ENCODE measurements at places on chromosomes 3 and 15. TPM values are rescaled to one million over a fixed set of nuclear protein-coding genes. Genes with fewer than 3 reads are reported as not detected.
A peak's percentile ranks its signal among the peaks of the same experiment; 100 is the strongest.

The ADGRG7 gene
- not detected for total RNA-seq

The NDN gene
- total RNA-seq, result 21.8 TPM

The SRGAP3 gene
- 11.4 TPM for total RNA-seq

The TPRG1 gene
- total RNA-seq, result 2.1 TPM

The GHRL gene
- 4.2 TPM for total RNA-seq

The RAB27A gene
- total RNA-seq, result 9.9 TPM

The NPAP1 gene
- 0.26 TPM for total RNA-seq

The EFCC1 gene
- total RNA-seq, result 1.8 TPM

The SH3GL3 gene
- not detected for total RNA-seq

The SCG3 gene
- 2.9 TPM for total RNA-seq

The SLC24A5 gene
- not detected for total RNA-seq

The TMCC1 gene
- 13.2 TPM for total RNA-seq

The DPPA2 gene
- not detected for total RNA-seq

The MESD gene
- total RNA-seq, result 22.3 TPM

The SLC2A2 gene
- total RNA-seq, result 2.9 TPM

The DUOX1 gene
- 0.66 TPM for total RNA-seq

The CHRNA3 gene
- not detected for total RNA-seq

GRCh38 chr3:29758434-29759322, 477.8 kb downstream of the RBMS3 start:
- peaks cover 34% of the 10 kb centered on the region for H3K4me1 ChIP-seq
- H3K4me3 ChIP-seq, result no peak overlapping the region
- no peaks in the 10 kb centered on the region for H3K27me3 ChIP-seq

DNA sequence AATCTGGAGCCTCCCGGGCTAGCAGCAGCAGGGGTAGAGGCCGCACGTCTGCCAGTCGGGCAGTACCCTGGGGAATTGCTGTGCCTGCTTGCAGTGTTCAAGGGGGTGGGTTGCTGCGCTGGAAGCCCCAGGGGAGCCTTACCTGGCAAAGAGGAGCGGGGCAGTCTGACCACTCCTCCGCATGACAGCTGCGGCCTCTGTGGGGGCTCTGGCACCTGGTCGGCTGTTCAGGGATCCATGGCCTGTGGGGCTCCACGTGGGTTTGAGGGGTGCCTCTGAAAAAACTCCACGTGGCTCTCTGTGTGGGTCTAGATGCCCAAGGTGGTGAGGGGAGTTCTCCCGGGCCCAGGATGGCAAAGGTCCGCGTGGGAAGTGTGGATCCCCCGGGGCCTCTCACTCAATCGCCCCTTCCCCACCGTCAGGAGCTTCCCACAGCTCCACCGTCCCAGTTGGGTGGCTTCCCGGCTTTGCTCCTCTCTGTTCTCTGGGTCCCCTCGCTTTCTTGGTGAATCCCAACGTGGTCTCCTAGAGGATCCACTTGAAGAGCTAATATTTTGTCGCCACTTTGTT, 184.5 kb downstream of the EFHB start:
- no peak for DNase-seq

DNA sequence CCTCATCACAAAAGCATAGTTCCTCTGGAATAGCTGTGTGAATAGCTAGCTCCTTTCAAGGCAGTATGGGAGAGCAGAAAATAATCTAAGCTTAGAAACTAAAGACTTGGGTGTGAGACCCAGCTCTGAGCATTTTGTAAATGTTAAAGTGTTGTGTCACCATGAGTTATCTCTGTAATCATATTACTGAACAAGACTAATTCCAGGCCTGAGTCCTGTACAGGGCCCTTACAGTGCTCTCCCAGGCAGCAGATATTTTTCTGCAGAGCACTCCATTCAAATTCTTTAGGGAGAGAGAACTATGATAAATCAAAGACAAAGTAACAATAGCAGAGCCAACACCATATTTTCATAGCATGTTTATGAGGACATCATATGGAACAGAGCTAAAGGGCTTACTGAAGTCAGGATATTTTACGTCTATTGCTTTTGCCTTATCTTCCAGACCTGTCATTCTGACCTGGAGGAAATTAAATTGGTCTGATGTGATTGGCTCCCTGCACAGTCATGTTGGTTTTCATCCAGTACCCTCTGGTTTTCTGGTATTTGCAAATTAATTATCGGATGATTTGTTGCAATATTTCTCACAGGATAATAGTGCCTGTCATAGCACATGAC, 172.6 kb upstream of the PPP2R3A start:
- no peaks in the 10 kb centered on the region for H3K36me3 ChIP-seq
- no peaks in the 10 kb centered on the region for H3K4me1 ChIP-seq
- no peak overlapping the region for H3K4me3 ChIP-seq
- no peak overlapping the region for H3K27ac ChIP-seq

DNA sequence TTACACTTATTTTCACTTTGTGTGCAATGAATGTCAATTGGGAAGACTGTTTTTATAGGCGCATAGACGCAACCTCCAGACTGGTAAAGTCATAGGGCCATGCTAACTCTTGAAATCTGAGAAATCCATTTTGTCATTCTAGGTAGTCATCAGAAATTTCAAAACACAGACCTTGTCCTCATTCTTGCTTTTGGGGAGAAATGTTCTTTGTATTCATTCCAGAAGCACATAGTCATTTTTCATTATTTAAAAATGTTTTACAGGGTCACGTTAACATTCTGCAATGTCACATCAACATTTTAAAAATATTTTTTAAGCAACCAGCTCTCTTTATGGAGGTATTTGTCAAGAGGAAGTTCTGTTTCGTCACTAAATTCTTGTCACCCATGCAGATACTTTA, 898.4 kb downstream of the PDCD6IP start:
- no peaks in the 10 kb centered on the region for H3K27me3 ChIP-seq
- no peaks in the 10 kb centered on the region for H3K4me1 ChIP-seq
- no peaks in the 10 kb centered on the region for H3K36me3 ChIP-seq
- no peak overlapping the region for H3K4me3 ChIP-seq
- DNase-seq, result no peak

DNA sequence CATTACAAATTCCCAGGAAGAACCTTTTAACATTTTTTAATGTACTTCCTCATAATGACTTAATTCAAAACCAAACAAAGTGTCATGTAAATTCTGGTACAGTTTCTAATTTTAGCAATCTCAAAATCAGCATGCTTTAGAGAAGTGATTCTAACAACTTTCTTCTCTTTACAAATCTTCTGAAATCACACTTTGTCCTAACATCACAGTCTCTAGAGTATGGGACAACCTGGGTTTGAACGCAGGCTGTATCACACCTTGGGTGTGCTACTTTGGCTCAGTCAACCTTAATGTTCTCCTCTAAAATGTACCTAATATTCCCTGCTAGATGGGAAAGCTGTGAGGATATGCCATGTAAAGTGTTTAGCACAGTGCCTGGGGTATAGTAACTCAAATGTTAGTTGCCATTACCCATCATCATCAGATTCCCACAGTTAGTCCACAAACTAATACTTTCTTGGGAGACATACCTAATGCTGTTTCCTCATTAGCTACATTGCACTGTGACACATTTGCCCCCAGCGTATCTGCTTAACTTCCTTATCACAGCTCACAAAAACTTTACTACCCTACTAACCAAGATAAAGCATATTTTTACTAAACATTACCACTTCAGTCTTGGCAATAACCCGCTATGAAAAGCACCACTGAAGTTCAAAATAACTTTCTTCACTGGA, 3.1 kb downstream of the TSPAN3 start:
- no peaks in the 10 kb centered on the region for H3K27me3 ChIP-seq
- no peaks in the 10 kb centered on the region for H3K36me3 ChIP-seq
- DNase-seq, result no peak
- peaks cover 68% of the 10 kb centered on the region for H3K4me1 ChIP-seq
- peak overlapping the region; percentile 93 for H3K27ac ChIP-seq
- no peak overlapping the region for H3K4me3 ChIP-seq

- no peak overlapping the region for H3K4me3 ChIP-seq
- peak; percentile 54 for DNase-seq
- no peaks in the 10 kb centered on the region for H3K36me3 ChIP-seq
- no peak overlapping the region for H3K27ac ChIP-seq
- H3K27me3 ChIP-seq, result no peaks in the 10 kb centered on the region
- no peaks in the 10 kb centered on the region for H3K4me1 ChIP-seq
Measured at GRCh38 chr3:134449277-134449676, 36.5 kb downstream of the ANAPC13 start.

DNA sequence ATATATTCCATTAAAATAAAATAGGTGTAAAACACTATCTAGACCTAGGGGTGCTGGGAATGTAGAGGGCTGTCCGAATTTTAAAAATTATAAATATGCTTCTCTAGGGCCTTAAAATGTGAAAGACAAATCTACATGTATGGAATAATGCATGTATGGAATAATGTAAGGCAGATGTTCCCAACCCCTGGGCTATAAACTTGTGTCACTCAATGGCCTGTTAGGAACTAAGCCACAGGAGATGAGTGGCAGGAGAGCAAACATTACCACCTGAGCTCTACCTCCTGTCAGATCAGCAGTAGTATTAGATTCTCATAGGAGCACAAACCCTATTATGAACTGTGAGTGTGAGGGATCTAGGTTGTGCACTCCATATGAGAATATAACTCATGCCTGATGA, 482.6 kb upstream of the TGFBR2 start:
- H3K4me1 ChIP-seq, result no peaks in the 10 kb centered on the region
- no peaks in the 10 kb centered on the region for H3K36me3 ChIP-seq
- H3K4me3 ChIP-seq, result no peak overlapping the region
- DNase-seq, result no peak

DNA sequence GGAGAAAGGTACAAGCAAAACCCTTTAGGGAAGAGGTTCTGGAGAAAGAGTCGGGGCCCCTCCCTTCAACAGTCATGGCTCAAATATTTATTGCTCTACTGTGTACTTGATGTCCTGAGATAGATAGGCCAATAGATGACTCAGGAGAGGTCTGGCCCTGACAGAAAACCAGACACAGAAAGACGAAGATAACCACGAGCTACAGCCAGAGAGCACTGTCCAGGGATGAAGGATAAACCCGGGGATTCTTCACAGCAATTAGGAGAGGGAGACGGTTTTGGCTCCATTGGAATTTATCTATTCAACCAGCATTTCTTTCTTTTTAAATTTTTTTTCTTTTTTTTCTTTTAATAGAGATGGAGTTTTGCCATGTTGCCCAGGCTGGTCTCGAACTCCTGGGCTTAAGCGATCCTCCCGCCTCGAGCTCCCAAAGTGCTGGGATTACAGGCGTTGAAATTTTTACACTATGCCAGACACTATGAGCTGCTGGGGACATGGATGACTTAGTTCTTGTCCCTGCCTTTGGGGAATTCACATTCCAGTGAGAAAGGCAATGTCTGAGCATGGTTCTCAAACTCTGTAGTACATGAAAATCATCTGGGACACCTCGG, 4.6 kb upstream of the CIDEC start:
- H3K27ac ChIP-seq, result no peak overlapping the region
- no peak for DNase-seq
- H3K4me1 ChIP-seq, result no peaks in the 10 kb centered on the region
- no peaks in the 10 kb centered on the region for H3K27me3 ChIP-seq
- H3K36me3 ChIP-seq, result no peaks in the 10 kb centered on the region

- no peaks in the 10 kb centered on the region for H3K27me3 ChIP-seq
- no peak overlapping the region for H3K27ac ChIP-seq
- no peak for DNase-seq
- H3K36me3 ChIP-seq, result no peaks in the 10 kb centered on the region
Measured at GRCh38 chr15:97059281-97059680, 728.8 kb downstream of the NR2F2 start.

- DNase-seq, result no peak
- H3K36me3 ChIP-seq, result no peaks in the 10 kb centered on the region
- H3K4me3 ChIP-seq, result no peak overlapping the region
- H3K4me1 ChIP-seq, result no peaks in the 10 kb centered on the region
Measured at GRCh38 chr3:65037861-65038260, 350.1 kb upstream of the ADAMTS9 start.

DNA sequence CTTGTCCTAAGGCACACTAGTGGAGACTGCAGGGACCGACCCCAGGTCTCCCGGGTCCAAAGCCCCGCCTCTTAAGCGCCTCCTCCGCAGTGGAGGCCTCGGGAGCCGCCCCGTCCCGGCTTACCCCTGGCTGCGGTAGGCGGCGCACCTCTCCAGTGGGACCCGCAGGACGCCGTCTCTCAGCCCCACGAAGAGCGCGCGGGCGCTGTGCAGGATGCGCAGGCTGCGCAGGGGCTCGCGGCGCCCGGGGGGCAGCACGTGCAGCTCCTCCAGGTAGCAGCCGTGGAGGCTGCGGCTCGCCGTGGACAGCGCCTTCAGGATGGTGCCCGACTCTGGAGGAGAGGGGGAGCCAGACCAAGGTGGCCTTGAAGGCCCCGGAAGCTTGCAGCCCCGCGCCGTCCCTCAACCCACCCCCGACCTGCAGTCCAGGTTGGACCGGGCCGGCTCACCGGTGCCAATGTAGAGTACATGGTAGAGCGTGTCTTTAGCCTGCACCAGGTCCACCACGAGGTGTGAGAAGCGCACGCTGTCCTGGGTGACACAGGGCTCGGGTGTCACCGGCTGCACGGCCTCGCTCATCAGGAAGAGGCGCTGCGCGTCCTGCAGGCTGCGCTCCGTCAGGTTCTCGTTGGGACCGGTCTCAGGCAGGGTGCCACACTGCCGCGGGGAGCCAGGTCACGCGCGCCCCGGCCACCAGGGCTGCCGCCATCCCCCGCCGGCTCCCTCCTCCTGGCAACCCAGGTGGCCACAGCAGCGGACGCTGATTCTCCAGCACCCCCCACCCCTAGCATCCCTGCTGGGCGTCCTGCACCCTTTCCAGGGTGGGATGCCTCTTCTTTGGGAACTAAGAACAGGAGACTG, 105.5 kb downstream of the SEMA5B start:
- no peaks in the 10 kb centered on the region for H3K27me3 ChIP-seq
- peaks cover 7% of the 10 kb centered on the region for H3K4me1 ChIP-seq
- H3K27ac ChIP-seq, result no peak overlapping the region
- H3K4me3 ChIP-seq, result no peak overlapping the region
- H3K36me3 ChIP-seq, result no peaks in the 10 kb centered on the region

- peak; percentile 24 for DNase-seq
- no peak overlapping the region for H3K4me3 ChIP-seq
- no peaks in the 10 kb centered on the region for H3K36me3 ChIP-seq
- H3K4me1 ChIP-seq, result peaks cover 99% of the 10 kb centered on the region
Measured at GRCh38 chr15:89127054-89127702, 38.9 kb downstream of the ABHD2 start.

DNA sequence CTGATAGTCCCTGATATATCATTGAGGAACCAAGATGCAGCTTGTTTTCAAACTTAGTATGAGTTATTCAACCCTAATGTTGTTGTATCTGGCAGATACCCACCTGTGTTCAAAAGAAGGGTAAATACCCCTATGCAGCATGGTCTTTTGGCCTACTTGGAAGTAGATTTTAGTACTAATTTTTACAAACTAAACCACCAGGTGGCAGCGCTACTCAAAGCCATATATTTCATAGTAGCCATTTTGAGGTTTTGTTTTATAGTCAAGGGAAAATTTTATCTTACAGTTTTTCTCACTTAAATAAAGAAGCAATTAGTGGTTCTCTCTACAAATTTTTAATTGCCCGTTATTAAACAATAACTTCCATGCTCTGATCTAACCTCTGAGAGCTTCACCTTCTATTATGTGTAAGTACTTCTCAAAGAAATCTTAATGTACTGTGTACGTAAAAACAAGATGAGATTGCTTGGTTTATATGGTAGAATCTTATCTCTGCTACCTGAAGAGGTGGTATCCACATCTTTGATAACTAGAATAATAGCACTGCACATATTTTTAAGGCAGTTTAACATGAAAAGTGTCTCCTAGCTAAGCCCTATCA, 31.5 kb upstream of the MLF1 start:
- no peak overlapping the region for H3K27ac ChIP-seq
- H3K4me3 ChIP-seq, result no peak overlapping the region
- no peaks in the 10 kb centered on the region for H3K36me3 ChIP-seq
- no peaks in the 10 kb centered on the region for H3K4me1 ChIP-seq
- peak; percentile 45 for DNase-seq
- H3K27me3 ChIP-seq, result no peaks in the 10 kb centered on the region

- no peaks in the 10 kb centered on the region for H3K27me3 ChIP-seq
- peaks cover 12% of the 10 kb centered on the region for H3K36me3 ChIP-seq
- no peaks in the 10 kb centered on the region for H3K4me1 ChIP-seq
- no peak overlapping the region for H3K4me3 ChIP-seq
- peak; percentile 61 for DNase-seq
Measured at GRCh38 chr15:72203507-72203837, 5.9 kb upstream of the GRAMD2A start.

All from body of pancreas (tissue), 4 donors.